ENCODE measurements at places on chromosomes 3 and 15.

DNA sequence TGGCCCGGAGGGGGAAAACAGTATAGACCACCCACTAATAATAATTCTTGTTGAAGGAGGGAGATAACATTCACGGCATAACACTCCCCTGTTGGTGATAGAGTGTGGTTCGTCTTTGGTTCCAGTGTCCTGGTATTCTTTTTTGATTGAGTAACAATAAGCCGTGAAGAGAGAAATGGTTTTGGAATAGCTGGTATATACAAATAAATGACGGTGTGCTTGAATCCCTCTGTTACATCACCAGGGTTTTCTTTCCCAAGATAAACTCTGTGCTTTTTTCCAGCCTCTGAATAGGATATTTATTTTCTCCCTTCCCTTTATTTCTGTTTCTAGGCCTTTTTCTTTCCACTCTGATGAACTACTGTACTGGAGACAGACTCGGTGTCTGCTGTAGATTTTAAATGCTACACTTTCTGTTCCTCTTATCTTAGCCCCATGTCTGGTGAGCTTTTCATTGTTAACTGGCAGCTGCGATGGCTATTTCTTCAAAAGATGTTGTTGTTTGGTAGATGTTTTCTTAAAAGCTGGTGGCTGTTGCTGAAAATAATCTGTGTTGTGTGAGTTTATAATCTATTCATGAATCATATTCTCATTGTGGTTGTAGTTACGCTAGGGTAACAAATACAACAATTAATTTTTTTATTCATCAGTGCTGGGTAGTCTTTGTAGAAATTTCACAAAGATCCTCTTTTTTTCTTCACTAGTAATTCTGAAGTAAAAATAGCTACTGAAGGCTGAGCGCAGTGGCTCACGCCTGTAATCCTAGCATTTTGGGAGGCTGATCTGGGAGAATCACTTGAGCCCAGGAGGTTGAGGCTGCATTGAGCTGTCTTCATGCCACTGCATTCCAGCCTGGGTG, 15.5 kb upstream of the SCAANT1 start:
- no peak for DNase-seq

- no peak for DNase-seq
These were observed 371.4 kb downstream of the SV2B start for GRCh38 chr15:91471468-91471867.

GRCh38 chr15:34297059-34297458, 40.5 kb downstream of the SLC12A6 start:
- no peak for DNase-seq

- no peak for DNase-seq
These were observed 200.8 kb upstream of the STRIT1 start for GRCh38 chr3:155494332-155494731.

DNA sequence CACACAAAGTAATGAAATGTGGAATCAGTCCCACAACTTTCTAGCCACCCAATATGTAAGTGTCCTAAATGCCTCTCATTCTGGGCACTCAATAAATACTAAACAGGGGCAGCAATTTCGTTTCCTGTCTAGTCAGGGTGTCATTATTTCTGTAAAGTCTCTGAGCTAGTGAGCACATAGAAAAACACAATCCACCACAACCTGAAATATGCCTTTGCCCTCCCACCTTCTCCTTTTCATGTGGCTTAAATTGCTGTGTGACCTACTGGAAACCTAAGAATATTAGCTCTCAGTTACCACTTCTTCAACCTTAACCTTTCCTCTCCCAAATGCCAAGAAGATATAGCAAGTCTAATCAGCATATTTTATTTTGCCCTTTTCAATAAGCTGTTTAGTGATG, 456.3 kb upstream of the KCNMB2 start:
- DNase-seq: no peak

- DNase-seq: no peak
These were observed 45.8 kb upstream of the SEC13 start for GRCh38 chr3:10366651-10367101.

DNA sequence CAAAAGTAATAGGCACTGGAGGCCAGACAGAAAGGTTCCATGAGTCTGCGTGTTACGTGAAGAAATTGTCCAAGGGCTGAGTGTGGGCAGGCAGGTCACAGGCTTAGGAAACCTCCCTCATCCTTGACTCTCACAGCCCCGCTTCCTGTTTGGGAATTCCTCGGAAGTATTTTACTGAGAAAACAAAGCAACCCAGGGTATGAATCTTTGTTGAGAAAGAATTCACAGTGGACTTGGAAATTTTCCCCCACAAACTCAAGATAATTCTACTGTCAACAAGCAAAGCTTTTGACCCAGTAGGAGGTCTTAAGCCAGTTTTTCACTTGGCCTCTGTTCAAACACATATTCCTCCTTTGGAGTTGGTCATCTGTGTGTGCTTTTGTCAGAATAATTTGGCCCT, 377.1 kb upstream of the TPM1 start:
- DNase-seq: no peak

Measured in activated CD8-positive, alpha-beta memory T cell treated with anti-CD3 and anti-CD28 coated beads, Interleukin-2, amount 50 U/mL, for 4 hours (primary cell).